ENCODE measurements at places on chromosomes 3 and 15.

DNA sequence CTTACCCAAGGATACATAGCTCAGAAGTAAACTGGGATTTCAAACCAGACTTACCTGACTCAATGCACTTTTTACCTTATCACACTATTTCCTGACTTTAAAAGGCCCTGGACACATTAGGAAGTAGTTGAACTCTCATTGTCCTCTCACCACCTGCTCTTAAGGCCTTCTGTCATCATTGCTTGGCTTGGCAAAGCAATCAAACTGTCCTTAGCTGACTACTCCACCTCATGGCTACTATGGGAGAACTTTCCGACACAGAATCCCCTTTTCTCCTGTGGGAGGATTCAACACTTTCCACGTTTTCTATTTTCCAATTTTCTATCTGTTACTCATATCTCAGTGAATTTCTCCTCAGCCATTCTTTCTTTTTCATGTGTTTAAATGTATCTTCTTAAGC lies 55.4 kb downstream of the ZNF148 start:
- no peak for DNase-seq

GRCh38 chr3:42013691-42014457 lies 52.0 kb upstream of the ULK4 start:
- DNase-seq, result no peak

- DNase-seq, result no peak
Observed at GRCh38 chr15:62899090-62899493, 143.5 kb upstream of the TPM1 start.

GRCh38 chr3:10753964-10754363 lies 62.1 kb upstream of the SLC6A11 start:
- peak; percentile 21 for DNase-seq

DNA sequence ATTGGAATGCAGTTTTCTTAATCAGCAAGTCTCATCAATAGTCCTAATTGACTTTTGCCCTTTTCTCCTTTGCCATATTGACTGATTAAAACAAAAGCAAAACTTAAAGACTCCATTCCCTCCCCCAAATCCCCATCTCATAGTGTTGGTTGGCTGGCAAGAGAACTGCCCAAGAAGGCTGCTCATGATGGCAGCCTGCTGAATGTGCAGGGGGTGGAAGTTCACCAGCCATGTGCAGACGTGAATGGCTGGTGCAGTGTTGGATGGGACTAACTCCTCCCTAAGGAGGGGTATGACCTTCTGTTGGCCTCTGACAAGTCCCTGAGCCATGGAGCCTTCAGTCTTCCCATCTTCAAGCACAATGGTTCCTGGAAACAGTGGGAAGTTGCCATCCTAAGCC lies 7.0 kb downstream of the SMAD3 start:
- no peak for DNase-seq

GRCh38 chr3:107416886-107417285 lies 39.6 kb downstream of the CCDC54 start:
- peak; percentile 34 for DNase-seq

DNA sequence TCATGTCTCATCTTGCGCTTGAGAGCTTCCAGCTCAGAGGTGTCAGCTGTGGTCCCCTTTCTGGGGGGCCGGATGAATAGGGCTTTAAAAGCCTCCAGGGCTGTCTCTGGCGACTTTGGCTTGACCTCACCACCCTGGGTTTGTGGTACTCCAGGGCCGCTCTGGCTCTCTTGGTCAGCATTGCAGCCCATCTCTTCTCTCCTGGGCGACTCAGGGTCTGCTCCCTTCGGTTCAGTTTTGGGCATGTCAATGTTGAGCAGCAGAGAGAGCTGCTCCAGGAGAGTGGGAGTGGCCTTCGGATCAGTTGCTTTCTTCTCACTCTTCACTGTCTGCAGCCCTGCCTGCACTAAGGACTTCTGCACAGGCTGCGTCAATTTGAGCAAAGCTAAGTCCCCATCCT lies 127.9 kb downstream of the FMN1 start:
- DNase-seq, result no peak

DNA sequence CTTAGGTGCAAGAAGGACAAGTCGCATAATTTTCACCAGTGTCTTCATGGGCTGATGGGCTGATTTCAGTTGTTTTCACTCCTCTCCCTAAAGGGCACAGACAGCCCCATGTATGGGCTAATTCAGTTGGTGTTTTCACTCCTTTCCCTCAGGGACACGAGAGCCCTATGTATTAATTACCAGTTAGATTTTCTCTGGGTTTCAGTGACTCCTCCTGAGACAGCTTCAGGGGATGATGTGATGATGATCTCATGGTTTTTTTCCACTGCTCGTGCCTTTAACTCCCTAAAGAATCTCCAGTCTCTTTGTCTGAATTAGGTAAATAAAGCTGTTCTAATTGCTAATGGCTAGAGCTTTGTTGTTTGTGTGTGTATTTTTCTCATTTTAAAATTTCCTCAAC lies 9.9 kb downstream of the RAMAC start:
- DNase-seq, result no peak

- no peak for DNase-seq
Observed at GRCh38 chr3:67678665-67679064, 24.3 kb upstream of the SUCLG2 start.

- DNase-seq, result no peak
Observed at GRCh38 chr3:124383051-124383450, 347.2 kb upstream of the UMPS start.

GRCh38 chr3:14520149-14520548 lies 20.0 kb downstream of the GRIP2 start:
- DNase-seq, result no peak

DNA sequence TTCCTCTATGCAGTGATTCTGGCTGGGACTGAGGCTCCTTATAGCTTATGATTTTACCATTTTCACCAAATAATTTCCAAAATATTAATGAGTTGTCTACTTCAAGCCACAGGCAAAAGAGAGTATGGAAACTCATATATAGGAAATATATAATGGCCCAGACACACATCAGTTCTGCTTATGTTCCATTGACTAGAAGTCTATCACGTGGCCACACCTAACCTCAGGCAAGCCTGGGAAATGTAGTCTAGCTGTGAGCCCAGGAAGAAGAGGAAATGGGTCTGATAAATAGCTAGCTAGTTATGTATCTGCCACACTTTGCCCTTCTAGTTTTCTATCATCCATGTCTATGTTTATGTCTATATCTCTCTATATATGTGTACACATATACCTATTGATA lies 195.1 kb downstream of the OTOL1 start:
- DNase-seq, result no peak

DNA sequence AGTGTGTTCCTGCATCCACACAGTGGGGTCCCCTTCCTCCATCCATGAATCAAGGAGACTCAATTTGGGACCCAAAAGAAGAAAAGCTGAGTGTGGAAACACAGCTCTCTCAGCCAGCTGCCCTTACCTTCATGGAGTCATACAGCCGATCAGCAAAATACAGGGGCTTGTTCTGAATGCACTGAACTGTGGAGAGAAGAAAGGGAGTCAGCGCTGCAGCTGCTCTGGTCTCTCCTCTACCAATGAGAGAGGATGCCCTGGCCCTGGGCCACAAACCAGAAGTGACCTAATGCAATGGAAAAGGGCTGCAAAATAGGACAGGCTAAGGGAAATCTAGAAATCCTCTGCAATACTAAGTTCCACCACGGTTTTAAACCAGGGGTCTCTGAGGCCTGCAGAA lies 46.7 kb downstream of the ANXA2 start:
- DNase-seq, result no peak

- DNase-seq, result no peak
Observed at GRCh38 chr3:63303238-63303637, 25.1 kb downstream of the SYNPR start.

DNA sequence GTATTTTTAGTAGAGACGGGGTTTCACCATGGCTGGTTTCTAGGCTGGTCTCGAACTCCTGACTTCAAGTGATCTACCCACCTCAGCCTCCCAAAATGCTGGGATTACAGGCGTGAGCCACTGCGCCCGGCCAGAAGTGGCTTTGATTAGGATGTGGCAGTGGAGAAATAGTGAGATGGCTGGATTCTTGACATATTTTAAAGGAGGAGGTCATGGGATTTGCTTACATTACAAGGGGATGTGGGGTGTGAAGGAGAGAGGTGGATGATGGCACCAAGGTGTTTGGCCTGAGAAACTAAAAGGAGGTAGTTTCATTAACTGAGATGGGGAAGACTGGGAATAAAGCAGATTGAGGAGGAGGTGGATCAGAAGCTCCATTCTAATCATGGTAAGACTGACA lies 15.0 kb upstream of the LTF start:
- DNase-seq, result peak; percentile 13

DNA sequence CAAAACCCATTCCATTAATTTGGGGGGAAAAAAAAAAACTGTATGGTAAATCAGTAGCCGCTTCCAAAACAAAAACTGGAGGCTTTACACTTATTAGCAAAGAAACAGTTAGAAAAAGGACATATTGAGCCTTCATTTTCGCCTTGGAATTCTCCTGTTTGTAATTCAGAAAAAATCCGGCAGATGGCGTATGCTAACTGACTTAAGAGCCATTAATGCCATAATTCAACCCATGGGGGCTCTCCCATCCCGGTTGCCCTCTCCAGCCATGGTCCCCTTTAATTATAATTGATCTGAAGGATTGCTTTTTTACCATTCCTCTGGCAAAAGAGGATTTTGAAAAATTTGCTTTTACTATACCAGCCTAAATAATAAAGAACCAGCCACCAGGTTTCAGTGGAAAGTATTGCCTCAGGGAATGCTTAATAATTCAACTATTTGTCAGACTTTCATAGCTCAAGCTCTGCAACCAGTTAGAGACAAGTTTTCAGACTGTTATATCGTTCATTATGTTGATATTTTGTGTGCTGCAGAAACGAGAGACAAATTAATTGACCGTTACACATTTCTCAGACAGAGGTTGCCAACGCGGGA lies 9.4 kb upstream of the RPL24 start:
- peak; percentile 59 for DNase-seq

DNA sequence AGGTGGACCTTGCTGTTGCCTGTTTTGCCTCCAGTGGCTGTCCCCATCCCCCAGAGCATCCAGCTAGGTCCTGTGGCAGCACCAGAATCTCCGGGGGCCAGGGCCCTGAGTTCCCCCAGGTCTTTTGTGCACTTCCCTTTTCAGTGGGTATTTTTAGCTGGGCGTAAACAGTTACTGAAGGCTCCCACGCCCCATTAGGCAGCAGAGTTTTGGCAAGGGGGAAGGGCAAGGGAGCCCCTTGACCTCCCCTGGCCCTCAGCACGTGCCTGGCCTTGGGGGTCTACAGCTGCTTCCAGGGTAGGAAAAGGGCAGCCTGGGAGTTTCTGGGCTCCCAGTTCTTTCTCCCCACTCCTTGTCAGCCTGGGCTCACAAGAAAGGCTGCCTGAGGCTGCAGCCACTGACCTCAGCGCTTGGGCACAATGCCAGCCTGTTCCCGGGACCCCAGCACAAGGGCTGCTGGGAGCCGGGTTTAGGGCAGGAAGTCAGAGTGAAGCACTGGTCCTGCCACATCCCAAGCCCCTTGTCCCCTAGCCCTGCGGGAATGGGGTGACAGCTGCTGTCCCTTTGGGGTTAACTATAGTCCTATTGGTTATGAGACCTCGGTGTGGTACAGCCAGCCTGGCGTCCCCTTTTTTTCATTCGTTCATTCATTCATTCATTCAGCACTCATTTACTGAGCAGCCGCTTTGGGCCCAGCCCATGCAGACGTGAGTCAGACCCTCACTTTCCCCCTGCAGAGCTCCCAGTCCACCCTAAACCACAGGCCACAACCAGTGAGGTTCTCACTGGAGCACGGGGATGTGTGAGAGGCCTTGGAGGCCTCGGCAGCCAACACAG lies 8.4 kb downstream of the CSK start:
- peak; percentile 75 for DNase-seq

DNA sequence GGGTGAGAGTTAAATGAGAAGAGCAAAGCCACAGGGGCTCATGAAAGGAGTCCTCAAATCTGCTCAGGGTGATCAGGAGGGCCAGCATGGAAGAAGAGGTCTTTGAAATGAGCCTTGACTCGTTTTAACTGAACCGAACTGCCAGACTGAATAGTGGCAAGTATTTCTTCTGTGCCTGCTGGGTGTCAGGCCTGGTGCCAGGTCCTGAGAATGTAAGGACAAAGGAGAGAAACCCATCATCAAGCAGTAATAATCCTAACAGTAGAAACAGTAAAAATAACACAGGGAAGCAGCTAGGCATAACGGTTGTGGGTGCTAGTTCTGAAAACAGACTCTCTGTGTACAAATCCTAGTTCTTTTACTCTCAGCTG lies 40.4 kb upstream of the SMAD3 start:
- no peak for DNase-seq

DNA sequence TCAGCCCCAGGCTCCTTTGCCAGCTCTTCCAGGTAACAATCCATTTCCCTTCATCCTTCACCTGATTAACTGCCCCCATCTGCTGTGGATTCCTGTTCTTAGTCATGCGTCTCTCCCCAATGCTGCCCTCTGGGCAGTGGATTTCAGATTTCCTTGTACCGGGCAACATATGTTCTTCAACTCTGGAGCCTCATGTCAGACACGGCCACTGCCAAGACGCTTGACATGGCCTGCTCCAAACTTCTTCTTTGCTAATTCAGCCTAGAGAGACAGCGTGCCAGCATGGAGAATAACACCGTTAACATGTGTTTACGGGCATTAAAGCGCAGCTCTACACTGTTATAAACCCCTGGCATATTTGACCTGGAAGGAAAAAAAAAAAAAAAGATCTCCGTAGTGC lies 1035.1 kb upstream of the NR2F2 start:
- DNase-seq, result no peak
